ENCODE measurements at places on chromosomes 1 and 21.

DNA sequence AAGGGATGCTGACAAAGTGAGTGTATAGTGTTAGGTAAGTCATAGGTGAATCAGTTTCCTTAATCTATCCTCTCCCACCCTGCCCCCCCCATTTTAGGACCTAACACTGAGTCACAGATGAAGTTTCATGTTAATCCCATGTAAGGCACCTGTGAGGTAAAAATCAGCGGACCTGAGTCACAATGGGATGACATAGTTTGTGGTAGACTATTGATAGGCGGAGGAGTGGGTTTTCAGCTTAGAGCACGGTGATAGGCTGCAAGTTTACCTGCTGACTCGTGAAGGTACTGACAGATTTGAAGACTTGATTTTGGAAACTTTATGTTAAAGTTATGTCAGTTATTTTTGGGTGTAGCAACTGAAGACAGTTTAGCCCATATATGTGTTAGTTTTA is 1.7 kb downstream of the TOR1AIP1 start:
- DNase-seq, result no peak

- DNase-seq, result no peak
These were observed 1.4 kb upstream of the KLHL21 start for GRCh38 chr1:6603915-6604558.

DNA sequence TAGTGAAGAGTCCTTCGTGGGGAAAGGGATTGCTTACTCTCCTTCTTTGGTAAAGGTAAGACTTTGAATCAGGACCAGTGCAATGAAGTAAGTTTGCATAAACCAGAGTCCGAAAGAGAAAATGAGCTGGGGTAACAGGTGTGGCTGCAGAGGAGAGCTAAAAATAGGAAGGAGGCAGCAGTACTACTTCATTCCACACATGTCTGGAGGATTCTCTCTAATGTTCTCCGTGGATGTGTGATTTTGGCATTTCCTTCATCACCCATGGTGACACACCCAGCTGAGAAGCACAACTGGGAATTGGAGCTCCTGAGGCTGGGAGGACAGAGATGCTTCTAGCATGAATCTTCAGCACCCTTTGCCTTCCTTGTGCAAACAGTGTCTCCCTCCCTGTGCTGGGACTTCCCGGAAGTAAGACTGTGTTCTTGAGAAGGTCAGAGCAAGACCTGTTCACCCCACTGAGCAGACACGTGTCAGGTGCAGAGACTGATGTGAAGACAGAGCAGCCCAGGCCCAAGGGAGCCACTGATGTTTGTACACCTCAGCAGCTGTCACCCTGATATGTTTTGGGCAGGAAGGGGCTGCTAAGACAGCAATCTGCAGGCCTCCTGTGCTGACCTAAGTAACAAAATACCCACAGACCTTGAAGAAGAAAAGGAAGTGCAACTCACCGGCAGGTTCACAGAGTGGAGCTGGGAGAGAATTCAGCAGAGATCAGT is 13.3 kb downstream of the FCRL1 start:
- DNase-seq, result no peak

DNA sequence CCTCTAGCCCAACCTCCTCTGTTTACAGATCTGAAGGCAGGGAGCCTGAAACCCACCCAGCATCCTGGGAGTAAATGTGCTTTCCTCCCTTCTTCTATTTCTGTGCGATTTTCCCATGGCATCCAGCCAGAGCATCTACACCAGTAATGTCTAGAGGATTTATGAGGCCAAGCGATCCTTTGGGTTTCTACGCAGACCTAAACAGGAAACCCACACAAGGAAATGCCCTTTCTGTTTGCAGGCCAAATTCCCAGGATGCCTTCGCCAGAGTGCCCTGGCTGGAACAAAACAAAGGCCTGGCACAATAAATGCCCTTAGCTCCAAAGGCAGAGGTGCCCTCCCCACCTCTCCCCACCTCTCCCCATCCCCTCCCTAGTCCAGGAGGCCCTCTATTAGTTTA is 110.5 kb upstream of the CDC42BPA start:
- DNase-seq, result no peak

- no peak for DNase-seq
These were observed 192.4 kb downstream of the TGFBR3 start for GRCh38 chr1:91693557-91693956.

GRCh38 chr1:214120191-214120590 is 132.4 kb downstream of the PROX1 start:
- DNase-seq, result no peak

GRCh38 chr1:151009206-151009587 is 948 bp downstream of the PRUNE1 start:
- no peak for DNase-seq

- DNase-seq, result no peak
These were observed 28.4 kb downstream of the WDR26 start for GRCh38 chr1:224406216-224406615.

DNA sequence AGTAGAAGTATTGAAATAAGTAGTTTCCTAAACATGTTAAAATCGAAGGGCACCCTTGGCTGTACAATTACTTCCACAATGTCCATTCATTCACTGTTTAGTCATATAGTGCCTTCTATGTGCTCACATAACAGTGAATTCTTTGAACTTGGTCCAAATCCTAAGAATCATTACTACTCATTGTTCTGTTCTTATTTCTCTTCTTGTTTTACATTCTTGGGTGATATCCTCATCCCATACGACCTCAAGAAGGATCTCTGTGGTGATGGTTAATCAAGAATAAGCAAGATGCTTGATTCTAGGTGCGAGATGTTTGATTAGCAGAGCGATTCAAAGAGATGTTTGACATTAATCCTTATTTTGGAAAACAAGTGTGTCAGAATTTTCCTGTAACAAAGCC is 667.4 kb upstream of the ZP4 start:
- DNase-seq, result no peak

DNA sequence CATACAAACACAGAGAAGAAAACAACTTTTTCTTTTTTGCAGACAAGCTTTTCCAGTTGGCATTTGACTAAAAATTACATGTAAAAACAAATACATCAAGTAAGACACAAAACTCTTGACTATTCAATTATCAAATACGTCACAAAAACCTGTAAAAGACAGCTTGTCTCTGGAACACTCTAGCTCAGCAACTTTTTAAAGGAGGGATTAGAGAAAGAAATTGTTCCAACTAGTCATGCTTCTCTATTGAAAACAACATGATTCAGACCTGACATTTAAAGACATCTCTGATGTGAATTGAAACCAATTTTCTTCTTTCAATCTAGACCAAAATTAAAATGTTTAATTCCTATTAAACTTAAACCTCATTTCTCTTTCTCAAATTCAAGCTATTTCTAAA is 30.3 kb downstream of the SMYD3 start:
- no peak for DNase-seq

DNA sequence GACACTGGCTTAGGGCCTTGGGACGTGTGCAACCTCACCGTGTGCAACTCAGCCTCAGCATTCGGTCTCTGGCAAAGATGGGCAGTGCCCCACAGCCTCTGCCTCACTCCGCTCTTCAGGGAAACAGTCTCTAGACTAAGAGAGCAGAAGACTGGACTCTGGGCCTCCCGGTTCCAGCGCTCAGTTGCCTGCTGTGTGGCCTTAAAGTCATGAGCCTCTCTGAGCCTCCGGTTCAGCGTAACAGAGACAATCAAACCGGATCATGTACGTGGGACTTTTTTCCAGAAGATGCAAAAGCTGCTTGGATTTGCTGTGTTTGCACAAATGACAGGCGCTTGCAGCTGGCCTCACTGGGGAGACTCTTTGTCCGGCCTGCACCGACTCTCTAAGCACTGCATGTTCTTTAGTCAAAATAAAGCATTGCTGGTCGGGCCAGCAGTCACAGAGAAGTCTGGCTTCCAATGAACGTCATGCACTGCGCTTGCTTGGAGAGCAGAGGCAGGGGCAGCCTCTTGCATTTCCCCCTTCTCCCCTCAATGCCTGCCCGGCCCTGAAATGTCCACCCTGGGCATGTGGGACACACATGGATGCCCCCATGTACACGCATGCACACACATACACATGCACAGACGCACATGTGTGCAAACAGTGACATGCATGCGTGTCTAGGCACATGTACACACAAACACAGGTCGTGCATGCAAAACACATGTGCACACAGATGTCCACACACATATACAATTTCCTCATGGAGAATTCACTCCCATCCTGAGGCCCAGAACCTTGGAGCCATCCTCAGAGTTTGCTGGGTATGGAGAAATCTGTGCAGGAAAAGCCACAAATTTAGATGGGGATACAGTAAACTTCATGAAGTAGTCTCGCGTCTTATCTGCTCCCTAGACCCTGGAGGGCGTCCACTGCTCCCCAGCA is 152.4 kb downstream of the PRDM16 start:
- DNase-seq, result no peak

- no peak for DNase-seq
These were observed 654.6 kb downstream of the KIF26B start for GRCh38 chr1:245809361-245809760.

GRCh38 chr1:61992257-61992656 is 202.4 kb upstream of the L1TD1 start:
- no peak for DNase-seq

DNA sequence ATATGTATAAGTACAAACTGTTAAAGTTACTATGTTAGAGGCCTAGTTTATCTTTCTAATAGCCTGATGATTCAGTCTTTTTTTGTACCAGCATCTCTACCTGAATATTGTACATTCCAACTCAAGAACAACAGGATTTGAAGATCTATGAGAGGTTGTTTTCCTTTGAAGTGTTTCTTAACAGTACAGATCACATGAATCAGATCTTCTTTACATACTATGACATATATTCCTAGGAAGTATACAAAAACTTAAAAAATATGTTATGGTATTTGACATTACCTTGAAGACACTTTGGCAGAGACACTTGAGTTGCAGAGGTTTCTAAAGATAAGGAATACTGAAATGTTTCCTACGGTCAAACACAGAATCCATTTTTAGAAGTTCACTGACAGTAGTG is 1280.9 kb downstream of the KCNT2 start:
- no peak for DNase-seq

GRCh38 chr1:76921590-76921989 is 54.3 kb downstream of the ST6GALNAC5 start:
- DNase-seq, result no peak

- no peak for DNase-seq
These were observed 16.7 kb downstream of the RAB3B start for GRCh38 chr1:51973587-51974474.

- no peak for DNase-seq
These were observed 22.0 kb downstream of the UBIAD1 start for GRCh38 chr1:11294951-11295350.

- no peak for DNase-seq
These were observed 3.2 kb downstream of the DAP3 start for GRCh38 chr1:155691992-155692528.

DNA sequence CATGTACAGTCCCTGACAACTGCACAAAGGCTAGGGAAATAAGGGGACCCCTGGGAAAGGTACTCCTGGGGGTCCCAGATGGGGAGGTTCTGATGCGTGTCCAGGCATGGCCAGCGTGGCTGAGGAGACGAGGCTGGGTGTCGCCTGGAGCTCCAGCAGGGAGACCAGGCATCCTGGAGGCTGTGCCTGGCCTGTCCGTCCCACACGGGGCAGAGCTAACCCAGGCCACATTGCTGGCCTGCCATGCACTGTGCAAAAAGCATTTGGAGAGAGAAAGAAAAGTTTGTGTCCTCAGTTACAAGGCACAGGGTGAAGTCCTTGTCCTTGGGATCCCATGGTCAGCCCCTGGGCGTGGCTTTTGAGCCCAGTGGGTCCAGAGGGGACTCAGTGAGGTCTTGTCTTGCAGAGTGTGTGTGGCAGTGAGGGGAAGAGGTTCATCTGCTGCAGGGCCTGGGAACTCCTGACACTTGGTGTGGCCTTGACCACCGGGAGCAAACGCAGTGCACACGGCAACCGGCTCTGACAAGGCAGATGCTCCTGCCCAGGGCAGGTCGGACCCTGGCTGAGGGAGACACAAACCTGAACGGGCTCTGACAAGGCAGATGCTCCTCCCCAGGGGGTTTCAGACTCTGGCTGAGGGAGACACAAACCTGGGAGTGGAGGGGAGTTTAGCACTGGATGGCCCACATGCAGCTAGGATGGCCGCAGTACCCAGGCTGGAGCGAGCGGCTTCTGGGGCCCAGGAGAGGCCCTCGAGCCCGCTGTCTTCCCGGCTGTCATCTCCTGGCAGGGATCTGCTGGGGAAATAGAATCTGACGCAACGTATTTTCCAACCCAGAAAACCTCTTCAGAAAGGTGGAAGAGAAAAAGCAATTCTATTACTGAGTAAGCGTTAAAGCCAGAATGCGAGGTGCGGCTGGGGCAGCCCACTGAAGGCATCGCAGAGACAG is 37.3 kb upstream of the COL18A1 start:
- no peak for DNase-seq

- no peak for DNase-seq
These were observed 55.0 kb upstream of the HMCN1 start for GRCh38 chr1:185679220-185679619.

GRCh38 chr1:154129391-154129970 is 25.4 kb downstream of the NUP210L start:
- DNase-seq, result no peak

DNA sequence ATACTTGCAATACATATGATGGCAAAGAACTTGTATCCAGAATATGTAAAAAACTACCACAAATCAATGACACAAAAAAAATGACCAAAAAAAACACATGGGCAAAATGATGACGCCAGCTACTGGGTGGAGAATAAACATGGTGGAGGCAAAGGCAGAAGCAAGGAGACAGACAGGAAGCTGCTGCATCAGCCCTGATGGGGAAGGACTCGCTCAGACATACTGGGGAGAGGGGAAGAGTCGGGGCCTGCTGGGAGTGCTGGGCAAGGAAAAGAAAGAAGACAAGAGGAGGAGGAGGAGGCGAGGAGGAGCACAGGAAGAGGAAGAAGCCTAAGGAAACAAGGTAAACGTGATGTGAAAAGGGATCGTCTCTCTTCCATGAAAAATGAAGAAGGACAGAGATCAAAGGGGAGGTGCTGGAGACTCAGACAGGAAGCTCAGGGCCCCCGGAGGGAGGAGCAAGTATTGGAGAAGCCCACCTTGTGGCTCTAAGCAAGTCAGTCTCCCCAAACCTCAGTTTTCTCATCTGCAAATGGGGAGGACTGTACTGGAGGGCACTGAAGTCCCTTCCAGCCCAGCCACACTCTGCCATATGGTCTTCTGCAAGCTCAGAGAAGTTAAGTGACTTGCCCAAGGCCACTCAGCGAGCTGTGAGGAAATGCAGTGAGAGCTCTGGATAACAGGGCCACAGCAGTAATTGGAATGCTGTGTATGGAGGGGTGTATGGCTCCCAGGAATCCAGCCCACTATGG is 24.2 kb downstream of the OLFML2B start:
- no peak for DNase-seq

- DNase-seq, result no peak
These were observed 380 bp downstream of the MFN2 start for GRCh38 chr1:11980676-11980972.

- no peak for DNase-seq
These were observed 107.6 kb downstream of the CCDC185 start for GRCh38 chr1:223500560-223501425.
